ENCODE measurements at places on chromosomes 2 and 18. TPM values are rescaled to one million over a fixed set of nuclear protein-coding genes. Genes with fewer than 3 reads are reported as not detected.

GRCh38 chr2:127143841-127144782 is 37.2 kb upstream of the BIN1 start:
- no peak overlapping the region for H3K27ac ChIP-seq
- no peaks in the 10 kb centered on the region for H3K4me1 ChIP-seq
- no peaks in the 10 kb centered on the region for H3K36me3 ChIP-seq
- no peaks in the 10 kb centered on the region for H3K27me3 ChIP-seq
- H3K4me3 ChIP-seq: no peak overlapping the region

GRCh38 chr2:159714247-159714930 is 2.1 kb downstream of the MARCHF7 start:
- H3K27me3 ChIP-seq: no peaks in the 10 kb centered on the region
- peak overlapping the region; percentile 98 for H3K27ac ChIP-seq
- peak overlapping the region; percentile 100 for H3K4me3 ChIP-seq
- H3K4me1 ChIP-seq: peaks cover 60% of the 10 kb centered on the region
- DNase-seq: no peak

- peaks cover 31% of the 10 kb centered on the region for H3K27me3 ChIP-seq
- H3K36me3 ChIP-seq: no peaks in the 10 kb centered on the region
- H3K27ac ChIP-seq: no peak overlapping the region
- H3K4me3 ChIP-seq: no peak overlapping the region
Measured at GRCh38 chr2:162196638-162197037, 44.6 kb upstream of the GCG start.

GRCh38 chr2:69464575-69464974 is 27.3 kb upstream of the NFU1 start:
- peaks cover 11% of the 10 kb centered on the region for H3K4me1 ChIP-seq
- DNase-seq: no peak
- peaks cover 29% of the 10 kb centered on the region for H3K36me3 ChIP-seq
- H3K4me3 ChIP-seq: no peak overlapping the region
- H3K27ac ChIP-seq: peak overlapping the region; percentile 49

DNA sequence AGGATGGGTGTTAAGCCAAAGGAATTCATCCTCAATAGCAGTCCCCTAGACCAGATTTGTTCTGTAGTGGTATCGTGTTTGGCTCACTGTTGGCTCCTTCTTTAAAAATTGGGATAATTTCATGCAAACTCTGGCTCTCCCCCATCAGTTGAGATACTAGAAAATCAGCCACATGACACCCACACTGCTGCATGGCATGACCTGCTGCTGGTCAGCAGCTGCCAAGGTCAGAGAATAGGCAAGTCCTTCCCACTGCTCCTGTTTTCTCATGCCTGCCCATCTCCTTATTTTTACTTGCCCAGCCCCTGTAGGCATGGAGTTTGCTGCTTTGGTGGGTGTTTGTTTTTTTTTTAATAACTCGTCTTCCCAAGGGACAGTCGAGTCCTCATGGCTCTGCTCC is 1.0 kb upstream of the SNRNP200 start:
- H3K4me1 ChIP-seq: peaks cover 57% of the 10 kb centered on the region
- no peaks in the 10 kb centered on the region for H3K36me3 ChIP-seq
- peak overlapping the region; percentile 94 for H3K4me3 ChIP-seq
- DNase-seq: no peak
- peak overlapping the region; percentile 100 for H3K27ac ChIP-seq

DNA sequence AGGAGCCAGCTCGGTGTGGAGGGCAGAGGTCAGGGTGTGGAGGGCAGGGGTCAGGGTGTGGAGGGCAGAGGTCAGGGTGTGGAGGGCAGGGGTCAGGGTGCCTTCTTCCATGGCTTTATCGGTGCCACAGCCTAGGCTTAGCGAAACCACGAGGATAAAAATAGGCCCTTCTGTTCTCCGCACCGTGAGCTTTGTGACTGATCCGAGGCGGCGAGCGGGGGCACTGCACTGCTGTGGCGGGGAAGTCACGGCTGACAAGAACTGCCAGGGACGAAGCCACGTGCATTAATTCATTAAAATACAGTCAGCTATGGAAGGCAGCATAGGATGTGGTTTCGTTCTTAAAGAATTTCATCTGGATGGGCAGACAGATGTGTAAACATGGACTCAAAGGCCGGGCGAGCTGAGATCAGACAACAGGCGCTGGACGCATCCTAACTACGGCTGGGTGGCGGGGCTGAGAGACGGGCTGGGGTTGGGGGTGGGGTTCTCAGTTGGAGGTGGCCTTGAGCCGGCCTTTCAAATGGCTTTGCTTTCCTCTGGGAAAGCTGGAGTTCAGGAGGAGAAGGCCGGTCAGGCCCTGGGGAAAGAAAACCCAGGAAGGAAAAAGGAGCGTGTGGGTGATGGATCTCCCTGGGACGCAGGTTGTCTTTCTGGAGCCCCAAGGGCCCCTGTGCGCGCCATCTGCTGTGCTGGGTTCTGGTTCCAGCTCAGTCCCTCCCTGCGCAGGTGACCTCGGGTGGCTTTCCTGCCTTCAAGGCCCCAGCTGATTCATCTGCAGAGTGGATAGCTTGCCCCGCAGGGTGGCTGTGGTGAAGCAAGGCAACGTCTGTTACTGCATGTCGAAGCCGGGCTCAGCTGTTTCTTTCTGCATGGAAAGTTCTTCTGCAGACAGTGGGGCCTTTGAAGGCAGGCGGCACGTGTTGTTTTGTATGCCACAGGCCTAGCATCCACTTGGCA is 958 bp upstream of the ALLC start:
- peak overlapping the region; percentile 60 for H3K4me3 ChIP-seq
- DNase-seq: no peak
- no peaks in the 10 kb centered on the region for H3K36me3 ChIP-seq
- no peaks in the 10 kb centered on the region for H3K4me1 ChIP-seq

- H3K4me1 ChIP-seq: no peaks in the 10 kb centered on the region
- no peak overlapping the region for H3K4me3 ChIP-seq
- no peaks in the 10 kb centered on the region for H3K36me3 ChIP-seq
- peaks cover 9% of the 10 kb centered on the region for H3K27me3 ChIP-seq
Measured at GRCh38 chr2:192247456-192247855, 52.7 kb upstream of the TMEFF2 start.

DNA sequence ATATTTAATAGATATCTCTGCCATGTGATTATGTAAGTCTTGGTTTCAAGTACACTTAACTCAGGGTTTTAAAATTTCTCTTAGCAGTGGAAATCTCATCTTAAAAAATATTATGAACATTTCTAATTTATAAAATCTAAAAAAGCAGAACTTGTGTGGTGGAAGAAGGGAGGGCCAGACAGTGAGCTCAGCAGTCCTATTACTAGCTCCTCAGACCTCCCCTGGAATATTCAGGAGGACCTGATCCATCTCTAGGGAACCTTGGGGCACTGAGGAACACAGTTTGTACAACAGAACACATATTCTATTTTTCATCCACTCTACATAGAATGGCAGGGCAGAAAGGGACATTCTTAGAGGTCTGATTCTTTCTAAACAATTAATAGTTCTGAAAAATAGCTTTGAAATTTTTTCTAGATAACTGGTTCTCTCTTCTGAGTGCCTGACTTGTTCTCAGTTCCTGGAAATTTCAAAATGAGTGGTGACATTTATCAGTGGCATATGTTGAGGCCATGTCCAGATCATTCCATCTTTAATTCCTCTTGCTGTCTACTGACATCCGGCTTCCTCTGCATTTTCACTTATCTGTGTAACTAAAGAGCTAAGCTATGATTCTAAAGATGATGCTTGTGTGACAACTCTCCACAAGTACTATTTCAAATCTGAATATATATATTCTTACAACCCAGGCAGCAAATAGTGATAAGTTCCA is 8.2 kb upstream of the MAP4K4 start:
- H3K36me3 ChIP-seq: no peaks in the 10 kb centered on the region
- no peaks in the 10 kb centered on the region for H3K27me3 ChIP-seq
- peaks cover 22% of the 10 kb centered on the region for H3K4me1 ChIP-seq
- no peak overlapping the region for H3K4me3 ChIP-seq

DNA sequence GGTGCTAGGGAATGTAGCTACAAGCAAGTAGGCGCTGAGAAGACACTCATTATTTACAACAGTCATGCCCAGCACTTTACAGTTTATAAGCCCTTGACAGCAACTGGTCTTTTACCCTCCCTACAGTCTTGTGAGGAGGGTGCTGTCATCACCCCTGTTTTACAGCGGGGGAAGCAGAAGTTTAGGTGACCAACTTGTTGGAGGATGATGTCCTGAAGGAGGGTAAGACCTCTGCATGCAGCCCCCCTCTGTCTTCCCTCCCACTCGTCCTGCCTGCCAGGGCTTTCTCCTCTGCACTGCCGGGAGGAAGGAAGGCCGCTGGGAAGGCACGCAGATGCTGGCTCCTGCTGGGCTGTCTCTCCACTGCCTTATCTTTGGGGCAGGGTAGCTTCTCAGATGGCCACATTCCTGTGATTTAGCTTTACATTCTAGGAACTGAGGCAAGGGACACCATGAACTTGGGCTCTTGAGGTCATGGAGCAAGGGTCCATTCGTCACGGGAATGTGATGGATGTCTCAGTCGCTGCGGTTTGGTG is 972 bp downstream of the IL1R1 start:
- H3K4me1 ChIP-seq: peaks cover 8% of the 10 kb centered on the region
- peaks cover 37% of the 10 kb centered on the region for H3K27me3 ChIP-seq
- DNase-seq: no peak
- H3K4me3 ChIP-seq: peak overlapping the region; percentile 12
- H3K36me3 ChIP-seq: peaks cover 51% of the 10 kb centered on the region
- no peak overlapping the region for H3K27ac ChIP-seq

GRCh38 chr2:201256082-201256481 is 4.3 kb upstream of the CASP8 start:
- peak overlapping the region; percentile 99 for H3K27ac ChIP-seq
- no peaks in the 10 kb centered on the region for H3K27me3 ChIP-seq
- H3K4me1 ChIP-seq: peaks cover 74% of the 10 kb centered on the region

GRCh38 chr18:2201036-2201600 is 370.2 kb downstream of the METTL4 start:
- no peak for DNase-seq
- peaks cover 4% of the 10 kb centered on the region for H3K36me3 ChIP-seq
- H3K27me3 ChIP-seq: peaks cover 4% of the 10 kb centered on the region
- H3K27ac ChIP-seq: no peak overlapping the region
- H3K4me1 ChIP-seq: no peaks in the 10 kb centered on the region

DNA sequence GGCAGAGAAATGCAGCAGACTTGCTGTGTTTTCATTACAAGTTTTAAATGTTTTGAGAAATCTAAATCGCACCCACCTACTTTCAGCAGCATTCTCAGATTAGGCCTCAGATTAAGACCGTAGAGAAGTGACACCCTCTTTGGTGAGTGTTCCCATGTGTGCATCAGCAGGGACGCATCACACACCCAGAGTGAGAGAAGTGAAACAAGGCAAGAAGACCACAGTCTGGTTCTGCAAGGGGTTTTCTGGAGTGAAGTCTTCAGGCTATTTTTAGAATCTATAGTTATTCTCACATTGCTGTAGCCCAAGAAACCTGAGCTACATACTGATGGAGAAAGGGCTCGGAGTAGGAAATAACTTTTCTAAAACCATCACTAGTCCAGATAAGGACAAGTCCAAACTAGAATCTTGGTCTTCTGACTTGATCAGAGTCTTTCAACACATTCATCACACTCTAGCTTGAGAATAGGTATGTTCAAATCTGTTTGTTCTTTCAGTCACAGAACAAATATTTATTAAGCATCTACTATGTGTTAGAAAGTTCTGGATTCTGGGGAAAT is 1216.6 kb upstream of the PIK3C3 start:
- no peak for DNase-seq
- H3K27me3 ChIP-seq: no peaks in the 10 kb centered on the region
- H3K4me3 ChIP-seq: no peak overlapping the region
- H3K36me3 ChIP-seq: no peaks in the 10 kb centered on the region
- H3K27ac ChIP-seq: no peak overlapping the region

- H3K36me3 ChIP-seq: no peaks in the 10 kb centered on the region
- H3K4me3 ChIP-seq: no peak overlapping the region
- no peak overlapping the region for H3K27ac ChIP-seq
- no peak for DNase-seq
Measured at GRCh38 chr18:23159344-23159743, 24.1 kb downstream of the CABLES1 start.

DNA sequence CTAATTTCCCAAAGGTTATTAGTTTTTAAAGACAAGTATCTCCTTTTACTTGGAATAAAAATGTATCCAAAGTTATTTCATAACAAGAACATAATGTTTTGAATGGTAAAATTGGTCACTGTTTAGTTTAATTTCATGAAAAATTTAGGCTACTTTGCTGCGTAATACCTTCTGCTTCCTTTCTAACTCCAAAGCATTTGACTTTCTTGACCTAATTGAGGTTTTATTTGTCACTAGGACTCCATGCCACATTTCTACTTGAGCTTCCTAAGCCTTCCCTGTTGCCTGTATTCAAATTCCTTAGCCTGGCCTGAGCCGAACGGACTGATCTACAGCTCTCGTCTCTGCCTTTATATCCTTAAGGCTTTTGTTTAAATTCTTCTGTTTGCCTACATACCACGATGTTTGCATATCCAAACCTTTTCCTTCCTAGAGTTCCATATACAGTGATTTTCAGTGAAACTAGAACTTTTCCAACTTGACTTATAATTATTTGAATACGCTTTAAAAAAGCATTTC is 25.1 kb downstream of the ARMC9 start:
- H3K27me3 ChIP-seq: no peaks in the 10 kb centered on the region
- DNase-seq: no peak
- no peak overlapping the region for H3K27ac ChIP-seq
- H3K4me1 ChIP-seq: no peaks in the 10 kb centered on the region
- H3K4me3 ChIP-seq: no peak overlapping the region

DNA sequence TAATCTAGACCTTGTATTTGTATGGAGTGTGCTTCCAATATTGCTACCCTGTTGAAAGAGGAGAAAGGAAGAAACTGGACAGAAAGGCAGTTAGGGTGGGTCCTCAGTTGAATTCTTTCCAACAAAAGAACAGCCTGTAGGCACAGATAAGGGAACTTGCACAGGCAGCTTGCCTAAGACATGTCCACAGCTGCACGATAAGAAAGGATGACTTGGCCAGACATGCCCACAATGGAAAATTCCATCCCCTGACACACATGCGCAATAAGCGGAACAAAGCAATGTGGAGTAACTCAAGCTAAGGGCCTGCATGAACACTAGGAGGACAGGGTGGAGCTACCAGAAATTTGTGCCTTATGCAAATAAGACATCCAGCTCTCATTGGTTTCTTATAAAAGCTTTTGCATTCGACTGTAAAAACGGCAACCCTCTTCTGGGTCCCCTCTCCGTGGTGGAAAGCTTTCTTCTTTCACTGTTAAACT is 1084.7 kb upstream of the NXPH2 start:
- H3K4me3 ChIP-seq: no peak overlapping the region
- H3K27ac ChIP-seq: no peak overlapping the region
- H3K4me1 ChIP-seq: no peaks in the 10 kb centered on the region
- no peaks in the 10 kb centered on the region for H3K36me3 ChIP-seq
- no peak for DNase-seq

- H3K27ac ChIP-seq: peak overlapping the region; percentile 94
- peaks cover 15% of the 10 kb centered on the region for H3K4me1 ChIP-seq
- H3K4me3 ChIP-seq: peak overlapping the region; percentile 90
- no peak for DNase-seq
- no peaks in the 10 kb centered on the region for H3K27me3 ChIP-seq
Measured at GRCh38 chr18:159037-159652, 788 bp downstream of the USP14 start.

- H3K27ac ChIP-seq: no peak overlapping the region
- no peaks in the 10 kb centered on the region for H3K36me3 ChIP-seq
- DNase-seq: no peak
- H3K4me1 ChIP-seq: no peaks in the 10 kb centered on the region
- no peaks in the 10 kb centered on the region for H3K27me3 ChIP-seq
- H3K4me3 ChIP-seq: no peak overlapping the region
Measured at GRCh38 chr2:141200191-141200590, 930.6 kb downstream of the LRP1B start.

MRPL33 gene
- total RNA-seq: 34.4 TPM

MROH2A gene
- total RNA-seq: not detected

UGT1A10 gene
- not detected for total RNA-seq

MEP1B gene
- total RNA-seq: 0.30 TPM

TUBA4B gene
- total RNA-seq: not detected

LIPG gene
- total RNA-seq: not detected

RAB6D gene
- not detected for total RNA-seq

TLX2 gene
- not detected for total RNA-seq

PDE11A gene
- not detected for total RNA-seq
